ENCODE measurements at places on chromosomes 6 and 20. TPM values are rescaled to one million over a fixed set of nuclear protein-coding genes. Genes with fewer than 3 reads are reported as not detected.

DNA sequence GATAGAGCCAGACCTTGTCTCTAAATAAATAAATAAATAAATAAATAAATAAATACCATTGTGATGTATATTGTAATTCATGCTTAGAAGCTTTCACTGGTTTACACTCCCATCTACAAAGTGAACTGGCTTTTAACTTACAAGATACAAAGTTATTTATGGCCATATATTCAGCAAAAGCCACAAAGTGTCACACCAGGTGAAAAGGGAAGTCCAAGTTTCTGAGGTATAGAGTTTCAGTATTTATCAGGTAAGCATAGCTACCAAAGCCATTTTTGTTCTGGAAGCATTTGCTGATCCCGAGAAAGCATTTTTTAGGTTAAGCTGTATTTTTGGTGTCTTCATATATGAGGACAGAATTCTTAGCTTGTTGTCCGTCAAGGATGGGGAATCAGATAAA lies 22.1 kb upstream of the PKIG start:
- no peak for DNase-seq

DNA sequence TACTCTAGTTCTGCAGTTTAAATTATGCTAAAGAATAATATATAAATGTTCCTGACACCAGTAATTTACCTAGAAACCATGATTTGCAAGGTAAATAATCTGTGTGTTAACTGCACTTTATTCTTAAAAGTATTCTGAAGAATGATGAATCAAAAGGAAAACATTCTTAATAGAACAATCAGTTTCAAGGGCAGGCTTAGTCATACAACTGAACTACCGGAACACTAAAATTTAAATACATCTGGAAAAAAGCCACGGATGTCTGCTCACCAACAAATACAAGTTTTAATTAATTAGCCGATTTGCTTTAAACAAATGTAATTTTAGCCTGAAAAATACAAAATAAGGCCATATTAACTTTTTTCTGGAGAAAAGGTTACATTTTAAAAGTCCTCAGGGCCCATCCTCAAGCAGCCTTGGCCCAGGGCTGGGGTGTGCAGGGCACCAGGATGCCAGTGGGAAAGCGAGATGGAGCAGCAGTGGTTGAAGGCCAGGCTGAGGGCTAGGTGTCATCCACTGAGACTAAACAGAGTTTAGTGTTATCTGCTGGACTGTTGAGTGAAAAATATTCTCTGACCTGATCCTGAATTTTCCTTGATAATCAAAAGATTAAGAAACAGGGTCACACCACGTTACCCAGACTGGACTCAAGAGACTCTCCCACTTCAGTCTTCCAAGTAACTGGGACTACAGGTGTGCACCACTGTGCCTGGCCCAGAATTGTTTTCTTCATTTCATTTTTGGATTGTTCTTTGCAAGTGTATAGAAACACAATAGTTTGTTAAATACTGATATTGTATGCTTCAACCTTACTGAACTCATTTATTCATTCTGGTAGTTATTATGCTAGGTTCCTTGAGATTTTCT lies 88.2 kb upstream of the DST start:
- no peak for DNase-seq

DNA sequence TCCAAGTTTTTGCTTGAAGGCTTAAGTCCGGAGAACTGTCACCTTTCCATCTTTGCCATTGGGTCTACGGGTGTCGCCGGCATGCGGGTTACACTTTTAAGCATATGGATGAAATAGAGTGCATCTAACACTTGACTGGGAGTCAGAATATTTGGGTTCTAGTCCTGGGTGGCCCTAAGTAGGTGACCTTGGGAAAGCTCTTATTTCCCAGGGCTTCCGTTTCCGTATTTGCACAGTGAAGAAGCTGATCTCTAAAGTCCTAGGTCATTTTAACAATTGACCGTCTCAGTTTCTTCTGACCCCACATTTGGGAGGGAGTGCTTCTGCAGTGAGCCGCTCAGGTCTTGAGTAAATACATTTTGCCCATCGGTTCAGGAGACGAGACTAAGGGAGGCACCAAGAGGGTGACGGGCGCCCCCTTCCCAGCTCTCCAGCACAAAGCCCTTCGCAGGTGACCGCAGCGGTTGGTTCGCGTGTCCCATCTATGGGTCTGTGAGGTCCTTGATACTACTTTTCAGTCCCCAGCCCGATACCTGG lies 651 bp upstream of the BLTP3A start:
- DNase-seq = peak; percentile 18

DNA sequence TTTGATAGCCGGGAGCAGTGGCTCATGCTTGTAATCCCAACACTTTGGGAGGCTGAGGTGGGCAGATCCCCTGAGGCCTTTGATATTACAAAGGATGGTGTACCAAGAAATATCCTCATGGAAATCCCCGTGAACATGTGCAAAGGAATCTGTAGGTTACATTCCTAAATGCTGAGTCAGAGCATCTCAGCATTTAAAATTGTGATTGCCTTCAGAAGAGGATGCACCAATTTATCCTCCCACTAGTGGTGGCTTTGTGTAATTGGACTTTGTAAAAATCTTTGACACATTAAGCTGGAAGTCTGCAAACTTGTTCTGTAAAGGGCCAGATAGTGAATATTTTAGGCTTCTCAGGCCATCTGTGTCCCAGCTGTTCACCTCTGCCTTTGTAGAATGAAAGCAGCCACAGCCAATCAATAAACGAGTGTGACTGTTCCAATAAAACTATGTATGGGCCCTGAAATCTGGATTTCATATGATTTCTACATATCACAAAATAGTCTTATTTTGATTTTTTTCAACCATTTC lies 11.8 kb downstream of the TMEM14B start:
- DNase-seq = no peak

DNA sequence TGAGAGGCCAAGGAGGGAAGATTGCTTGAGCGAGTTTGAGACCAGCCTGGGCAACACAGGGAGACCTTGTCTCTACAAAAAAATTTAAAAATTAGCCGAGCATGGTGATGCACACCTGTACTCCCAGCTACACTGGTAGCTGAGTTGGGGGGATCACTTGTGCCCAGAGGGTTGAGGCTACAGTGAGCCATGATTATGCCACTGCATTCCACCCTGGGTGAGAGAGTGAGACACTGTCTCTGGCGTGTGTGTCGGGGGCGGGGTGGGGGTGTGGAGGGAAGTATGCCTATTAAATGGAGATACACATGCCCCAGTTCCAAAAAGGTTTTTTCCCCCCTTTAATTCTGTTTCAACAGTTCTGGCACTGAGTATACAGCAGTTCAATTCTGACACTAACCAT lies 223.2 kb downstream of the TBC1D7 start:
- no peak for DNase-seq

GRCh38 chr20:20363799-20364592 lies 3.9 kb upstream of the INSM1 start:
- no peak for DNase-seq

DNA sequence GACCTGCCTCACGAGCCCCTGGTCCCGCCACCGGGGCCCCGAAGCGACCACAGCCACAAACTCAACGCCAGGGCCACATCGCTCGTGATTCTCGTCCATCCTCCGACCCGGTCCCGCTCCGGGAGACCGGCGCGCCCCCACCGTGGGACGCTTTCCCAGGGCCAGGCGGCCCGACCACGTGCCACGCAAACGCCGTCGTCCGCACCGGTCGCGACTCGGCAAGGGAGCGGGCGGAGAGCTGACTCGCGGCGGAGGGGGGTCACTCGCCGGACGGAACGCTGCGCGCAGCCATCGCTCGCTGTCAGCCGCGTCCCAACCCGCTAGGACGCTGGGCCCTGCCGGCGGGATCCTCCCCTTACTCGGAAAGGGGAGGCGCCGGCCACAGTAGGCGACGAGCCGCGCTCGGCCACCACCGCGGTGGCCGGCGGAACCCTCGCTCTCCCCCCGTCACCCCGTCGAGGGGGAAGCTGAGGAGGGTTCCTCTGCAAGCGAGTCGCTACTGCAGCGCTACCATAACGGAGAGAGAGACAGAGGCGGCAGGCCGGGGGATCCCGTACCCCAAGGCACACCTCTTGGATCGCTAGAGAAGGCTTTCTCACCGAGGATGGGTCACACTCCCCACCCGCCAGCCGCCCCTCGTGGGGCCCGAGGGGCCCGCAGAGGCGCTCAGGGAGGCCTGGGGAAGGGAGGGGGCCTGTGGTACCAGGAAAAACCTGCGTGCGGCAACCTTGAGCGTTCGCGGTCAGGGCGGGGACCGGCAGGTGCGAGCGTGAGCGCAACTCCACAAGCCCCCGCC lies 511.8 kb upstream of the ZNF337 start:
- DNase-seq = no peak

GRCh38 chr6:105611606-105612005 lies 208.7 kb upstream of the PREP start:
- DNase-seq = no peak

DNA sequence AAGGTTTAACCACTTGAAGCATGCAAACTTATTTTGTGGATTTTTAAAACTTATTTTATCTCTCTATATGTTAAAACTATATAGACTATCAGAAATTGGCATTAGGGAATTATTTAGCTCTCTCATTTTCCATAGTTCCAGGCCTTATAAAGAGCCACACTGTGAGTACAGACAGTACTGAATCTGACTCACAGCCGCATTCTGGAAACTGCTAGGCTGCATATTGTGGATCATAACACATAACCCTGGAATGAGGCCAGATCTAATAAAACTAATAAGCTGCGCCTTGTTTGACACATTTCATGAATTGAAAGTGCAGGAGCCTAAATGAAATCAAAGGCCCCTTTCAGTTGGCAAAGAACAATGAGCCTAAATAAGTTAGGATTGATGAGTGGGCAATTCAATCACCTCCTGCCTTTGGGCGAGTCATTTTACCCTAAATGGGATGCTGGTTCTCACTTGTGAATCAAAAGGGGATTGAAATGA lies 308.4 kb downstream of the PACRG start:
- no peak for DNase-seq

DNA sequence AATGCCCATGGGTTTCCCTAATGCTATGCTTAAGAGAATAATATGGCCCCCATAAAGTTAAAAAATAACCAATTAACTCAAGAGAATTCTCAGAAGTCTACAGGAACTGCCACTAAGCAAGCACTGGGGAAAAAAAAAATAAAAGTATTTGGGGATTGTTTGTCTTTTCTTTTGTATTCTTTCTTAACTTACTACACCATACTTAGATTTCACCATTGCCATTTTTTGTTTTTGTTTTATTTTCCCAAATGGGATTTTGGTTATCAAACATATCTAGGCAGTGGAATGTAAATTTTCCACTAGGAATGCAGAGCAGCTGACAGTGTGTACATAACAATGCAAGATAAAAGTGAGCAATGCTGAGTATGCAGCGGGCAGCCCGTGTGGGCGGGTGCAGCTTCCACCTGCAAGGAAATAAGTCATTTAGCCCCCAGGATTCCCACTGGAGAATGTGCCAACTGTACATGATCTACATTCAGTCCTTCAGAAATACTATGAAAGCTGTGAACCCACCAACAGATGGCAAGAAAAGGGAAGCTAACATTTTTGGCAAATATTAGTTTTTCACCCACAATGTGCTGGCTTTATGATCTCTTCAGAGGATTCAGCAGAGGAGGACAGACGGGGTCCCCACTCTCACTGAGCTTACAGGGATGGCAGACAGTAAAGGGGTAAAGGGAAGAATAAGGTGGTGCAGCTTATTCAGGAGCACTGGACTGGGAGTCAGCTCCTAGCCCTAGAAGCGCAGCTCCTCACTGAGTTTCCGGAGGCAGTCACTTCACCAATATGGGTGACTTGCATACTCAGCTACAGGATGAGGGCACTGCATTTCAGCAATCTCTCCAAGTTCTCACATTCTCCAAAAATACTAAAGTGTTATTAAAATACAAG lies 44.4 kb downstream of the DCDC2 start:
- no peak for DNase-seq

DNA sequence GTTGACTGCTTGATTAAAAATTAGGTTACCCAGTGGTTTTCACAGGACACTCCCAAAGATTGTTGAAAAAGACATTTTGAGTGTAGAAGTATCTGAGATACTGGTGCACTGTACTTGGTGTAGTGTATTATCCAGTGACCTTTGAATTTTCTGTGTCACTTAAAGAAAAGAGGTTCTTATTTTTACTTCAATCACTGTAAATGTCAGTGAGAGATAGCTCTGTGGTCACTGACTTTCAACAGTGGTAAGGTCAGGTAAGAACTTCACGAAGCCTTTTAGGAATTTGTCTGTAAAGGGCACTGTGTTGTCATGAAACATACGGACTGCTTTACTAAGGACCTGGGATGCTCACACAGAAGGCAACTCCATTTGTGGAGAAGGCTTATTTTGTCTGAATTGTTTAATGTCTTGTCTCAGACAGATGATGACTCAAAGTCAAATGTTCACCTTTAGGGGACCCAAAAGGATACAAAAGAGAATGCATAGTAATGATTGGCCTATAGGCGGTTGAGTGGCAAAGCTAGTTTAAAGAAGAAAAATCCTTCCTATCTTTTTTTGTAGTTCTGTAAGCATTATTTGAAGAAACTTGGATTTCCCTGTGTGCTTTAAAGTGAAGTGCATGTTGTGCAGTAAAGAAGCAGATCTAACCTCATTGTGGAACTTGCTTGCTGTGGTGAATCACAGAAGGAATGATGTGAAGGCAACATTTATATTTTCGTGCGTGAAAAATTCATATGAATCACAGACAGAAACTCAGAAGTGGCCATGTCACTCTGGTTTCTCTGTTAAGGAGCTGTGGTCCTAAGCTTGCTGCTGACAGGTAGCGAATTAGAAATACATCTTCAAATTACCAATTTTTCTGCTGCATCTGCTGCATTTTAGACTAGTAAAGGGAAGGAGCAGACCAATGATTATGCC lies 47.3 kb downstream of the ZFAND3 start:
- no peak for DNase-seq

- DNase-seq = peak; percentile 65
Observed at GRCh38 chr6:33344701-33345697, 27.5 kb upstream of the ZBTB22 start.

DNA sequence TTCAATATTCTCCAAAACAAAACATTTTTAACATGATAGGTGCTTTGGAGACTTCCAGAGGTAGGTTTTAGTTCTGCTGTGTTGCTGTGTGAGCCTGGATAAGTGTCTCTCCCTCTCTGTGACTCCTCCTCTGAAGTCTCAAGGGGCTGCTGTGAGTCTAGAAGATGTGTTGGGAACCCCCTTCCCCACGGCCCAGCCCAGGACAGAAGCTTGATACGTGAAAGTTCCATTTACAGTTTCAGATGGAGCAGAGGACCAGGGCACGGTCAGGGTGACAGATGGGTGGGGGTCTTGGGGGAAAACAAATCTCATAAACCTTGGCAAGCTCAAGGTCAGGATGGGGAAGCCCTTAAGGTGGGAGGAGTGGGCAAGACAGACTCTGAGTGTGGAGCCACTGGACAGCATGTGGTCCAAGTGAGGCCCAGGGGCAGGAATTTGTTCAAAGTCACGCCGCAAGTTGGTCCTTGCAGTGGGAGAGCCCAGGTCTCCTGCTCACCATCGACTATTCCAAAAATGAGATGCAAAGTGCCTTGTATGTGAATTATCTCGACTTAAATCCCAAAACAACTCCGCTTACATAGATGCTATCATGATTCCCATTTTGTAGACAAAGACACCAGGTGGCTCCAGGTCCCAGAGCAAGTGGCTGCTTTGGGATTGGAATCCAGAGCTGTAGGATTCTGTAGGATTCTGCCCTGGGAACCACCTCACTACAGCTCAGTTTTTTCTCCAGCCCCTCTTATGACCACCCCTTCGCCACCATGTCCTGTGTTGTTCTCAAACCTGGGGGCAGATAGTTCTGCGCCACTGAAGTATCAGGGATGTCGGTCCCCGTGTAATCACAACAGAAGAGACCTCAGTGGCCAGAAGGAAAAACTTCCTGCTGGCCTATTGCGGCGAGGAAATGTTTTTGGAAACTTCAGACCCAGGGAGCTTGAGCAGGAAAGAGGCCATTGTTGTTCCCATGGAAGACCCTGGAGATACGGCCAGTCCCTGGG lies 1.9 kb downstream of the TGM2 start:
- DNase-seq = no peak

Gene LHFPL5
- total RNA-seq = not detected

Gene FAM184A
- 2.2 TPM for total RNA-seq

Gene CLPSL1
- total RNA-seq = not detected
